Ammon's horn (tissue), 1 donor: ENCODE measurements at places on chromosomes 4 and X.

DNA sequence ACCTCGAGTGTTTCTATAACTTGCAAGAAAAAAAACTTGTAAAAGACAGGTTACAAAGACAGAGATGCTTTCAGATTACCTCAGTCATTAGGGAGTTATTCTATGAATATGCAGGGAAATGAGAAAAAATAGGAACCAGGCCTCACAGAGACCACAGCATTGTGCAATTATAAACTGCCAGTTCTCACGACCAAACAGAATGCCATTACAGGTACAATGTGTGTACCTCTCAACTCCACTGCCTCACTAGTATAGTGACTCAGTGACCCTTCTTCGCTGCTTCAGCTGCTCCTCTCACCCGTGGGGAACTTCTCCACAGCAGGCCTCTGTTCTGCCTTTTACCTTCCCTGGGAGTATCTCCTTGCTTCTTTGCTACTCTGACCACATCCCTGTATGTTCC lies 2.3 kb upstream of the HTATSF1 start:
- DNase-seq, result no peak

DNA sequence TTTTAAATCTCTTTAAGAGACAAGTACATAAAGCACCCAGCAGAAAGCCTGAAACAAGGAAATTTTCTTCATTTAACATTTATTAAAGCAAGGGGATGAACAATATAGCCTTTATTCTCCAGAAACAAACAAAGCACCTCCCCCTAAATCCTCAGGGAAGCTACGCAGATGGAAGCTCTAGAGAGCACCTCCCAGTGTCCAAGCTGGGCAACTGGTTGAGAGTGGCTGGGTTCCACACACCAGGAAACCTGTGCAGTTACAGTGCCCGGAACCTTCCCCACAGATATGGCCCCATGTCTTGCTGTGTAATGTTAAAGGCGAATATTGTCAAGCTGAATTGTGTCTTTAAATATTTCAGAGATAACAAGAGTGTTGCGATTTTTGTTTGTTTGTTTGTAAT lies 8.9 kb upstream of the TRIML1 start:
- DNase-seq, result no peak

GRCh38 chr4:42395595-42395994 lies 1.7 kb upstream of the SHISA3 start:
- no peak for DNase-seq

DNA sequence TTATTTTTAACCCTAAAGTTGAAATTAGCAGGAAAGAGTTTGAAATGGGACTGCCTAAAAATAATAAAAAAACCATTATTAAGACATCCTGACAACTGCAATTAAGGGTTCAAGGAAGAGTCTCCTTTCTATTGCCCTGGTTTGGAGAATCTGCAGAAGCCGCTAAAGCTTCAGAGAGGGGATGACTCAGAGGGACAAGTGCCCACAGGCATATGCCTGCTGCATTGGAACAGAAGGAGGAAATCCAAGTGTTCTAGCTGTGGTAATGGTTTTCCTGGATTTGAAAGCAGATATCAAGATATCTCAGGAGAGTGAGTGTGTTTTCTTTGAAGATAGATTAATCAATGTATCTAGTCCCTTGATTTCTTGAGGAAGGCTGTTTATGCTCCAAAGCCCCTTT lies 235.1 kb upstream of the TAPT1 start:
- DNase-seq, result no peak

DNA sequence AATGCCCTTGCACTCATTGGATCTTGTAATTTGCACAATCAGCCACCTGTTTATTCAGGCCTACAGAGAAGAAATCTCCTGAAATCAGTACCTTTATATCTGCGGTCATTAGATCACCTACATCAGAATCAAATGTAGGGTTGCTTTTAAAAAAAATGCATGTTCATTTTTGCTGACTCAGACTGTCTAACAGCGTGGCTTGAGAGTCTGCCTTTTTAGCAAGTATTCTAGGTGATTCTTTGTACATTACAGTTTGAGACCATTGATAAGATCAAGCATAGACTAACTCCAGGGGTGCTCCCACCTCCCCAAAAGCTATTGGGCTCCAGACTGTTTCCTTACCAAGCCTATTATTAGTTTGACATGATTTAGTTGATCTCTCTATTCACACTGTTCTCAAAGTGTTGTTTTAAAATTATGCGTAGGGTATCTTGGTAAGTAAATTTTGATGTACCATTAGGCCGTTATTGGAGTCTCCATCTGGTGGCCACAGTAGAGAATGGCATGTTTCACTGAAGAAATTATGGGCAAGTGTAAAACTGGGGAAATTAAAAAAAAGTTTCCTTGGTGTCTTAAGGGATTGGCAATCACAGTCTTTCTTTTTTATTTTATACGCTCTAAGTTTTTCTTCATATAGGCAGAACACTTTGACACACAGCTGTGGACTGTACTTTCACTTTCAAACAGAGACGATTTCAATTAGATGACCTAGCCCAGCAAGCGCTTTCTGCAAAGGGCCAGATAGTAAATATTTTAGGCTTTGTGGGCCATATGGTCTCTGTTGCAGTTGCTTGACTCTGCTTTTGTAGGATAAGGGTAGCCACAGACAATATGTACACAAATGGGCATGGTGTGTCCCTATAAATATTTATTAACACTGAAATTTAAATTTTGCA lies 33.7 kb upstream of the MSL3 start:
- peak; percentile 14 for DNase-seq

- DNase-seq, result peak; percentile 40
Measured at GRCh38 chr4:131091896-131092295, 1995.9 kb downstream of the C4orf33 start.

- DNase-seq, result peak; percentile 76
Measured at GRCh38 chr4:3346146-3346545, 53.3 kb downstream of the RGS12 start.

GRCh38 chrX:151279161-151279560 lies 102.8 kb downstream of the GPR50 start:
- DNase-seq, result no peak

DNA sequence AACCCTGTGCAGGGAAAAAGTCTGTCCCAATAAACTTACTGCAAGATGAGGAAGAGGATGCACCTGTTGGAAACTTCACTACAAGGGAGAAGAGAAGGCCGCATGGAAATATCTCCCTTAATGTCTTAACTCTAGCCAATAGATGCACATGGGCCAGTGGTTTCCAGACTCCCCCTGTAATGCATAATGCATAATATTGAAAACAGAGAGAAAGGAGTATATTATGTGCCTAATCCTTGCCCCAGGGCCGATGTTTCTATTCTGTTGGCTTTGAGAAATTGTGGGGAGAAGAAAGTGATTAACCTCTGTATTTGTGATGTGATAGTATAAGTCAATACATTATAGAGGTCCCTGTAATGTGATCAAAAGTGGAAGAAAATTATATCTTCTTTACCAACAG lies 37.2 kb downstream of the INTS12 start:
- DNase-seq, result no peak

- DNase-seq, result peak; percentile 18
Measured at GRCh38 chr4:89298155-89298554, 9.4 kb downstream of the GPRIN3 start.

DNA sequence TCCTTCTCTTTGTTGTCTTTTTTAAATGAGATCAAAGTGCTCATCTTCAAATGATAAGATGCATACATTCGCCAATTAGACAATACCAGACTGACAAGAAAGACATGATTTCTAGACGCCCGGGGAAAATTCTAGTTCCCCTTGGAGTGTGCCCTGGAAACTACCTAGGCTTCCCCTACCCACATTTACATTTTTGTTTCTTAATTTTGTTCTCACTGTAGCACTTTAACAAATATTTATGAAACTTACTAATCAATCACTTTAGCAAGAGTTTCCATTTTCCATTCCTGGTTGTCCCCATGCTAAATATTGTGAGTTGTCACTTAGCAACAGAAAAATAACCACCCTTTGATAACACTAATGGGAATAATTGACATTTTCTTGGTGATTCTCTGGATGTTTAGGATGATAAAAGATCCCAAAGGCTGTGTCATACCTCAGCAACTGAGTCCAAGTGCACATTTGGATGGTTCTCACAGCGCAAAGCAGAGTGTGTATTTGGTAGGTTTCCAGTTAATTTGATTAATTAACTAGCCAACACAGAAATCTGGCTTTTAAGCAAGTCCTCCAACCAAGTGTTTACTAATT lies 69.6 kb downstream of the FGFBP1 start:
- no peak for DNase-seq

- DNase-seq, result no peak
Measured at GRCh38 chr4:180084561-180084960, 2158.6 kb upstream of the TENM3 start.

GRCh38 chrX:46757593-46757992 lies 1.3 kb downstream of the SLC9A7 start:
- no peak for DNase-seq

- no peak for DNase-seq
Measured at GRCh38 chrX:46647251-46647650, 73.7 kb downstream of the CHST7 start.

DNA sequence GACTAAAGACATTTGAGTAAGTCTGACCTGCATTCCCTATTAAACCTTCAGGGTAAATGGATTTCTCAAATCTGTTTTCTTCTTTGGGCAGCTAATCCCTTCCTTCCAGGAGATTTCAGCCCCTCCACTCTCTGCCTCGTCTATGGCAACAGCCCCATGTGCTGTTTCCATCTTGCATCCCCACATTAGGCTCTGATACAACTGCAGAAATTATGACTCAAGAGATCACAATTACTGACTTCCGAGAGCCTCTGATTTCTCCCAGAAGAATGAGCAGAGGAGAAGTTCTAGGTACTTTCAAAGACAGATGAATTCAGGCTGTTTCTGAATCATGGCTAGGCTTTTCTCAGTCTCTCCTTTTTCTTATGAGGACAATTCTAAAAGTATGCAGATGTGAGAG lies 38.7 kb downstream of the RAI2 start:
- no peak for DNase-seq

- DNase-seq, result peak; percentile 9
Measured at GRCh38 chrX:136880003-136880451, 498 bp downstream of the RBMX start.

DNA sequence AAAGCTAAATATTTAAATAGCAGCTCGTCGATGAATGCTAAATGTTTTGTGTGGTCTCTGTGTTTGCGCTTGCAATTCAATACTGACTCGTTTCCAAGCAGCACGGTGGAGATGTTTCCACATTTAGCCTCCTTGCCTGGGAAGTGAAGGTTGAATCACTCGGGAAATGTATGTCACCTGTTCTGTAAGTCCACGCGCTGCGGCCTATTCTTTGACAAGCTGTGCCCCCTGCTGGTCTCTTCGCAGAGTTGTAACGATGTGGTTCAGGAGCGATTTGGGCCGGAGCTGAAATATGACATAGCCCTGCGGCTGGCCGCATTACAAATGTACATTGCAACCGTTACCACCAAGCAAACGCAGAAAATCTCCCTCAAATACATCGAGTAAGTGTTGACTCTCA lies 89.6 kb upstream of the PRPS2 start:
- peak; percentile 59 for DNase-seq

DNA sequence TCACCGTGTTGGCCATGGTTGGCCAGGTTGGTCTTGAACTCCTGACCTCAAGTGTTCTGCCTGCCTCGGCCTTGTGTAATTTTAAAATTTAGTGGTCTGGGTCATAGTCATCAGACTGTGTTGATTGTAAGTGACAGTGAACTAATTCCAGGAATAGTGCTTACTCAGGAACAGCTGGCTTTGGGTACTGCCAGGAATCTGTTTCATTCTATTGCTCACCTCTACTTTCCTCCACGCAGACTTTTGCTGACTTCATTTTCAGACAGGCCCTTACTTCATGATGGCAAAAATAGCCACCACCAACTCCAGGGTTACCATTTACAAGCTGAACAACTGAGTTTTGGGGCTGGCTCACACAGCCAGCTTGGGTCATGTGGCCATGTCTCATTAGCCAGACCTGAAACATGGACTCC lies 54.6 kb downstream of the FNIP2 start:
- no peak for DNase-seq

DNA sequence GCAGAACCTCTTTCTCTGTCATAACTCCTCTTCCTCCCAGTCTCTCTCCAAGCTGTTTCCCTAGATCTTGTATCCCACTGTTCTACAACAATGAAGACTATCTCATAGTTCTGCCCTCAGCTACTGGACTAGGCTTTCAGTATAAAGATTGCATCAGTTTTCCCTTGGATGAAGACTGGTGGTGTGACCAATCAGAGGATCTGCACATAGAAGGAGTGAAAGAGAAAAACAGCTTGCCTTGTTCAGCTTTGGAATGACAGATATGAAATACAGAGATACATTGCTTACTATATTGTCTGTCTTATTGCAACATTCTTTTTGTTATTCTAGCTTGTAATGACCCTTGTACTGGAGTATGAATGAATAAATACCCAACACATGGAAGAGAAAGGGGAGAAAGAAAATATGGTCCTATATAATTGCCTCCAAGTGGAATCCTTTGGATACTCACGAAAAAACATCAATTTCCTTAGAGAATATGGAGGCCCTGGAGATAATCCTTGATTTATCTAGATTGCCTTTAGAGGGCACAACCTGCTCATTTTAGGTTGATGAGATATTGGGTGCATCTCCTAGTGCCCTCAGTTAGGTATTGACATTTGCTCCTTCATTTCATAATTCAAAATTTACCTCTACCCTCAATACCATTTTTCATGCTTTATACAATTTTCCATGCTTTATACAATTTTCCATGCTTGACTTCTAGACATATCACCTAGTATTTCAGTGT lies 395.8 kb downstream of the NAF1 start:
- peak; percentile 18 for DNase-seq

DNA sequence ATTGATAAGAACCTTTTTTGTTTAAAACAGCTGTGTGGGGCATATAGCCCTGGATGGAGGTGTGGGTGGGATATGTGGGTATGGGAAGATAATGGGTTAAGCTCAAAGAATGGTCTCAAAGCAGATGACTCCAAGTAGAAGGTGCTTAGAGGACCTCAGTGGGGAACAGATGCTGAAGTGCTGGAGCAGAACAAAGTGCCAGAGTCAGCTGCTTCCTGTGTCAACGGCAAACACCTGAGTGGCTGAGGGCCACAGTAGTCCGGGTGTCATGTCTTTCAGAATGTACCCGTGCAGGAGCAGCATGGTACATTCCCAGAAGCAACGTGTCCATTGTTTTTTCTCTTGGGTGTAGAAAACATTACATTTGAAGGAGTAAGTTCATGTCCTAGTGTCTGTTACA lies 210.6 kb downstream of the CCNG2 start:
- no peak for DNase-seq

- peak; percentile 76 for DNase-seq
Measured at GRCh38 chrX:115894087-115894486, 276.5 kb upstream of the AGTR2 start.

DNA sequence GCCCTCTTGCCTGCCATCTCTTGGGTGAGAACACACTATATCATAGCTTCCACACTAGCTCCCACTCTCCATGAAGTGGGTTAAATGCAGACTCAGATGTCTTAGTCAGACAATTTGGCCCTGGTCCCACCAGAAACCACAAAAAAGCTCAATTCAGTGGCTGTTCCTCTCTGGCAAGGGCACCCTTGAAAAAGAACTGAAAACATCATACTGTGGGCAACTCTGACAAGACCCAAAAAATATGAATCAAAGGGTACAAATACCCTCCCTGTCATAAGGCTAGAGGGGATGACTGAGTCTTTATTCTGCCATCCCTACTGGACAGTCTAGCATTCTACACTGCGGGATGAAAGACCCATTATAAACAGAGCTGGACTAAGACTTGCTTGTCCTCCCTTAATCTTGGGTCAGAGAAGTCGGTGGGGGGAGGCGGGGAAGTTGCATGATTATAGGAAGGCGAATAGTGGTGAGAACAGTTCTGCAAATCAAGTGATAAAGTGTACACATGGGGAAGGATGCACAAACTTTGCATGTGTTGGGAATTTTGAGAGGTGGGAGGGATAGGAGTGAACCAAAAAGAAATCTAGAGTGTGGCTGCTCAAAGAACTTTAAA lies 172.1 kb downstream of the OPHN1 start:
- peak; percentile 48 for DNase-seq

GRCh38 chrX:112851806-112852205 lies 11.2 kb upstream of the AMOT start:
- DNase-seq, result no peak
